Dorsolateral prefrontal cortex (tissue), 122 donors: ENCODE measurements at places on chromosomes 2 and 18.

- no peak for DNase-seq
Measured at GRCh38 chr2:221102896-221103688, 469.0 kb downstream of the EPHA4 start.

- no peak for DNase-seq
Measured at GRCh38 chr18:63899206-63899605, 8.6 kb upstream of the SERPINB10 start.

DNA sequence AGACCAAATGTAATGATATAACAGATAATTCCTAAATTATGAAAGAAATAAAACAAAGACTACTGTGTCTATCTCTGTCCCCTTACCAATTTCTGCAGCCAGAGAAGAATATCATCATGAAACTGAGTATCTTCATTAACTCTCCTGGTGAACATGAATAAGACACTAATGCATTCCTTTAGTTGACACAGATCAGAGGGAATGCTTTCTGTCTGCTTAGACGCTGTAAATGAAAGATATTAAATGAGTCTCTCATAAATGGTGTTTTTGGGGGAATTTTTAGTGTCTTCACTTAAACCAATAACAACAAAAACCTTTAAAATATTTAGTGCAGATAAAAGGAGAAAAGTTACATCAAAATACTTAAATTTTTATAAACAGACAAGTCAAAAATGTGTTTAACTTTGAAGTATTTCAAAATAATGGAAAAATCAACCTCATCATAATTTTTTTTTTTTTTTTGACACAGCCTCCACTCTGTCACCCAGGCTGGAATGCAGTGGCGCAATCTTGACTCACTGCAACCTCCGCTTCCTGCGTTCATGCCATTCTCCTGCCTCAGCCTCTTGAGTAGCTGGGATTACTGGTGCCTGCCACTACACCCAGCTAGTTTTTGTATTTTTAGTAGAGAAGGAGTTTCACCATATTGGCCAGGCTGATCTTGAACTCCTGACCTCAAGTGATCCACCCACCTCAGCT, 16.0 kb downstream of the EPG5 start:
- no peak for DNase-seq

GRCh38 chr2:185618625-185619024, 120.0 kb upstream of the FSIP2 start:
- no peak for DNase-seq

DNA sequence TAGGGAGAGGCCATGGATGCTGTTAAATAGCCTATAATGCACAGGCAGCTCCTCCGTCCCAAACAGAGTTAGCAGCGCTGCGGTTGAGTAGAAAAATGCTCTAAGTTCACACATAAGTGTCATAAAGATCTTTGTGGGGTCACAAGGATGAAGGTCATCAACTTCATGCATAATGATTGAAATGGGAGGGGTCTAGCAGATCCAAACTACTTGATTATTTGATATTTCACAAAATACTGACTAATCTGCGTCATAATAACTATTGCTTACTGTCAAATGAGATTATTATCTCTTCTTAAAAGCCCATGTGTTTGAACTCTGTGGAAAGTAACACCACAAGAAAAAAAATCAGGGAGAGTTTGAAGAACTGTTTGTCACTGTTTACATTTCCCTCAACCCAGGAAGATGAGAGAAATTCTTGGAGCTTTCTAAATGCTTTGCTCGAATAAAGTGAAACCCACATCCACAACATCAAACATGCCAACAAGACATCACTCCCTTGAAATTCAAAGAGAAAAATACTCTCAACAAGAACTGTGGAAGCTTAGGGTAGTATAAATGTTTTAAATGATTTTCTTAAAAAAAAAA, 50.5 kb upstream of the CREB1 start:
- no peak for DNase-seq

- no peak for DNase-seq
Measured at GRCh38 chr2:162037028-162037795, 36.8 kb downstream of the DPP4 start.

- DNase-seq, result no peak
Measured at GRCh38 chr2:232349946-232350635, 28.5 kb upstream of the ALPP start.

DNA sequence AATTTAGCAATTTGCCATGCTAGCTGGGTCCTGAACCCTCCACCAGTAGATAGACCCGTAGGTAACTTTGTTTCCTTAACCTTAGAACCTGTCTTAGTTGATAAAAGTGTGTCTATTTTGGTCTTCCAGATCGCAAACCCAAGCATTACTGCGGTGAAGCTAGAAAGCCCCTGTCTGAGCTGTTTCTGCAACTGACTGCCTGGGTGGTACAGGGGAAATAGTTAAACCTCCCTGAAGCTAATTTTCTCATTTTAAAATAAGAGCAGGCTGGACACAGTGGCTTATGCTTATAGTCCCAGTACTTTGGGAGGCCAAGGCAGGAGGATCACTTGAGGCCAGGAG, 101.7 kb upstream of the MSH2 start:
- no peak for DNase-seq

DNA sequence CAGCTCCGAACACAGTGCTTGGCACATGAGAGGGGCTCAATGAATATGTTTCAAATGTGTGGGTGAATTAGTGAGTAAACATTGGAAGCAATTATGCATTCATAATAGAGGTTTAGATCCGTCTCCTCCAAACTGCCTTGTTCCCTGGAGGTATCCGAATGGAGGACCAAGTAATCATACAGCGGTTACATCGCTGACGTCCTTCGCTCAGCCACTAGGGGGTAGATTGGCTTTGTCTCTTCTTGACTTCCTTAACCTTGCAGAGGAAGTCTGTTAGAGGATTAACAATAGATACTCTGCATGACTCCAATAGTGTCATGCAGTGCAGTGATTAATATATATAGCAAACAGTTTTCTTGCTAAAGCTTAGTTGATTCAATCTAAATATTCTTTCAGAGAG, 517.0 kb downstream of the PTPRM start:
- no peak for DNase-seq

- DNase-seq, result no peak
Measured at GRCh38 chr2:145910416-145910815, 1390.5 kb upstream of the ZEB2 start.

- no peak for DNase-seq
Measured at GRCh38 chr2:175304541-175304940, 123.0 kb upstream of the ATP5MC3 start.
